Dermis microvascular lymphatic vessel endothelial cell (primary cell): ENCODE measurements at places on chromosomes 5 and 9. TPM values are rescaled to one million over a fixed set of nuclear protein-coding genes. Genes with fewer than 3 reads are reported as not detected.

HMMR gene
- 5.7 and 27.1 TPM in 2 replicates for total RNA-seq

PTPRD gene
- total RNA-seq = 0.89 and 1.8 TPM in 2 replicates

PCDHA11 gene
- under 0.01 TPM in 1 of 2 replicates, not detected in the other for total RNA-seq

ADAMTS12 gene
- total RNA-seq = 1.2 and 5.2 TPM in 2 replicates

GNE gene
- total RNA-seq = 11.3 and 11.5 TPM in 2 replicates

SOX30 gene
- total RNA-seq = not detected in 2 replicates

DPP7 gene
- total RNA-seq = 66.8 and 112 TPM in 2 replicates

RAPGEF1 gene
- total RNA-seq = 32.9 and 41.3 TPM in 2 replicates

KIF4B gene
- total RNA-seq = 0.26 and 0.63 TPM in 2 replicates

CNTNAP3 gene
- 38.8 and 78.6 TPM in 2 replicates for total RNA-seq

CD180 gene
- total RNA-seq = under 0.01 TPM in 1 of 2 replicates, not detected in the other

SLC45A2 gene
- under 0.01 TPM in 1 of 2 replicates, not detected in the other for total RNA-seq

SMIM33 gene
- under 0.01 TPM in 1 of 2 replicates, not detected in the other for total RNA-seq

HSPB3 gene
- total RNA-seq = not detected in 2 replicates

NTNG2 gene
- total RNA-seq = under 0.01 and 0.77 TPM in 2 replicates

CD14 gene
- total RNA-seq = 1.9 and 10.7 TPM in 2 replicates

FOXD4L5 gene
- under 0.01 TPM in 1 of 2 replicates, not detected in the other for total RNA-seq

TRPM6 gene
- total RNA-seq = 0.25 and 0.26 TPM in 2 replicates

LPAR1 gene
- total RNA-seq = 0.13 TPM in 1 of 2 replicates, not detected in the other

SH2D3C gene
- 61.5 and 100 TPM in 2 replicates for total RNA-seq

ASTN2 gene
- 1.9 and 3.0 TPM in 2 replicates for total RNA-seq

CCL27 gene
- total RNA-seq = not detected in 2 replicates

POC5 gene
- 7.4 and 7.5 TPM in 2 replicates for total RNA-seq

NEUROG1 gene
- total RNA-seq = not detected in 2 replicates

SPINK7 gene
- total RNA-seq = not detected in 2 replicates

HSPA5 gene
- total RNA-seq = 99.9 and 138 TPM in 2 replicates

PCDHGA11 gene
- 4.0 and 5.4 TPM in 2 replicates for total RNA-seq

ZNF879 gene
- total RNA-seq = 2.6 and 4.2 TPM in 2 replicates

TMED9 gene
- total RNA-seq = 112 and 193 TPM in 2 replicates

EPB41L4A gene
- total RNA-seq = 17.8 and 27.6 TPM in 2 replicates

MARCHF3 gene
- 99.6 and 123 TPM in 2 replicates for total RNA-seq

PCDHB5 gene
- 0.51 and 1.4 TPM in 2 replicates for total RNA-seq

F2RL2 gene
- total RNA-seq = 0.13 and 0.25 TPM in 2 replicates

USP20 gene
- total RNA-seq = 4.7 and 8.5 TPM in 2 replicates

ZNG1F gene
- total RNA-seq = 2.9 and 3.3 TPM in 2 replicates
